ENCODE measurements at places on chromosomes 5 and 9.

- DNase-seq = no peak
Observed at GRCh38 chr5:73969195-73970036, 343.4 kb downstream of the ARHGEF28 start.

- peak; percentile 79 for DNase-seq
Observed at GRCh38 chr5:14450018-14450524, 131.5 kb upstream of the OTULINL start.

DNA sequence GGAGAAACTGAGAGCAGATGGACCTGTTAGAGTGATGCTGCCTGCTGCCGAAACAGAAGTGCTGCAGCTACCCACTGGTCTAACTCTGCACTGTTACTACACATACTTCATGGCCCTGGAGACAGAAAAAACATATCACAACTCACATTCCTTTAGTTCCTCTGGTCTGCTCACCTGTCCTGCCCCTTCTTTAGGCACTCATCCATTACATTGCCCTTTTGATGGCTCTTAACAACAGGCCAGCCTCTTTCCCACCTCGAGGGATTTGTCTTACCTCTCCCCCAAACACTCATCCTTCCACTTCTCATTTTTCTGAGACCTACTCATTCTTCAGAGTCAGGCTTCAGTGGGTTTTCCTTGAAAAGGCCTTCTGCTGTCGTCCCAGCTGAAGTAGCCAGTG is 49.2 kb downstream of the KCTD16 start:
- no peak for DNase-seq

DNA sequence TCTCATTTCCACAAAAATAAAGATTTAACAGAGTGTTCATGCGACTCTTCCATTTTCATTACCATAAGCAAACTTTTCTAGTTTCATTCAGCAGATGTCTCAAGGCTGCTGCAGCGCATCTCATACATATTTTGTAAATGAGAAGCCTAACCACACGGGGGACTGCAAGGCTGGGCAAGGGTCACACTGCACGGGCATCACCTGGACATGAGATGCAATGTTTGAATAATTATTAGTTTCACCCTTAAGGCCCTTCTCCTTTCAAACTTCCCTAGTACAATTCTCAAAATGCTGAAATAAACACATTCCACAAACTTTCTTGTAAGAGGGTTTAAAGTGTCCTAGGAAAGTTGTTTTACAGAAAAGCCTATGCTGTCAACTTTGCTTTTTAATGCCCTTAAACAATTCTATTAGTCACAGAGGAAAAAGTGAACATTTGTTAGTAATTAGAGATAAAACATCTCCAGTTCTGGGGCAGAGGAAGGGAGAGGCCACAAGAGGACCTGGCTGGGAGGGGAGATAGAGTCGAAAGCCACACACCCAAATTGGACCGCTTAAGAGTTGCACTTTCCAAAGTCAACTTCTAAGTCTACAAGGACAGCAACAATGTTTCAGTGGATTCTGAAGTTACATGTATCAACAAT is 1.3 kb downstream of the DENND1A start:
- peak; percentile 59 for DNase-seq

DNA sequence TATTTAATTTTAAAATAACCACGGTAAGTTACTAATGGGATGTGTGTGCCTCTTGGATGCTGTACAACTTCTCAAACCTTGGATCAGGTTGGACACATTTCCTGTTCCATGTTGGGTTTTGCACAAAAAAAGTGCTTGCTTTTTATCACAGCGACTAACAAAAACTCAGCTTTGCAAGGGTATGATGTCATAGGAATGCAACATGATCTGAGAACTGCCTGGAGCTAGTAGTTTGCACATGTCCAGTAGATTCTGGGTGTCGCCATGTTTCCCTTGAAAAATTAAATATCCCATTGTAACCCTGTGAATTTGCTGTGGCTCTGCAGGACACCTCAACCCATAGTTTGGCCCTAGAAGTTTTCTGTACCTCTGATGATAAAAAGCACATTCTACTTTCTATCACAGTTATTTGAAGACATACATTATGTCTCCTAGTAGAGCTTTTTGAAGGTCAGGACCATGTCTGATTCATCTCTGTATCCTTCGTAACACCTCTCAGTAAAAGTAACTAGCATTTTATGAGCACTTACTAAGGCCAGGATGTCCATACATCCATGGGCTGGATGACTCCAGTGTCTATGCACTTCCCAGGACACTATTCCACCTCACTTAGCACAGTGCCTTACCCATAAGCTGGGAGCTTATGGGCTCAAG is 11.5 kb upstream of the FRMPD1 start:
- DNase-seq = peak; percentile 28

DNA sequence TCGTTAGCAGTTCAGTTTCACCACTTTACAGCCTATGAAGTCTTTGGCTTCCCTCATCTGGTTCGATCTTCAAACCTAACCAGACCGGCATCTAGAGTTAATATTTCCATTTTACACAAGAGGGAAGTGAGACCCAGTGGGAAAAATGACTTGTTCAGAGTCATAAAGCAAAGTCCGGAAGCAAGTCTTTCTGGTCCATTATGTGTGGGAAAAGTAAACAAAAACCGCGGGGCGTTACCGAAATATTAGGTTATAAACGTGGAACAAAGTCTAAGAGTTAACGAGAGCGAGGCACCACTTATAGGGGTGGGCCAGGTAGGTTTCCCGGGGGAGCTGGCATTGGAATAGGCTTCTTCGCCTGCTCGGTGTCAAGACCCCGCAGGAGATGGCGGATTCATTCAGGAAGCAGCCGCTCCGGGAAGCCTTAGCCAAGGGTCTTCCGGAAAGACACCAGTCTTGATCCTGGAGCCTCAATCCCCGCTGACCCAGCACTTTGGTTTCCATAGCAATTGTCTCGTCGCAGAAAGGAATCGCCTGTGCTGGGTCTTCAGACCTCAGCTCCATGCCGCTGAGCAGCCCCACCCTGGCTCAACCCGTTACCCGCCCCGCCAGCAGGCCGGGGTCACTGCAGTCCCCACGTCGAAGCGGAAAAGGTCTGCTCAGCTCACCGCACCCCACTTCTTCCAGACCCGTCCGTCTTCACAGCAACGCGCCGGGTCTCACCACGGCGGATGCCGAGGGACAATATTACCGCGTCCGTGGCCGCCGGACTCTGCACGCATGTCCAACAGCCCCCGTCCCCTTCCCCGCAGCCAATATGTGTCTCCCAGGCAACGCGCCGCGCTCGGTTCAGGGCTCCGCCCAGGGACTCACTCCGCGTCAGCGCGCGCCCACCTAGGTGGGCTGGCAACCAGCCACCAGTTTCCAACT is at the start of gene C5orf52:
C5orf52 (plus strand) TSS at position 872 of the 930 bp plus-strand sequence. CDS start 82 bp downstream, outside the sequence.
- DNase-seq = peak; percentile 31

- peak; percentile 46 for DNase-seq
Observed at GRCh38 chr5:112762113-112762810, 24.6 kb downstream of the APC start.

GRCh38 chr5:110809006-110809405 is 70.2 kb downstream of the SLC25A46 start:
- no peak for DNase-seq

- DNase-seq = peak; percentile 38
Observed at GRCh38 chr9:36632892-36633291, 60.2 kb downstream of the MELK start.

DNA sequence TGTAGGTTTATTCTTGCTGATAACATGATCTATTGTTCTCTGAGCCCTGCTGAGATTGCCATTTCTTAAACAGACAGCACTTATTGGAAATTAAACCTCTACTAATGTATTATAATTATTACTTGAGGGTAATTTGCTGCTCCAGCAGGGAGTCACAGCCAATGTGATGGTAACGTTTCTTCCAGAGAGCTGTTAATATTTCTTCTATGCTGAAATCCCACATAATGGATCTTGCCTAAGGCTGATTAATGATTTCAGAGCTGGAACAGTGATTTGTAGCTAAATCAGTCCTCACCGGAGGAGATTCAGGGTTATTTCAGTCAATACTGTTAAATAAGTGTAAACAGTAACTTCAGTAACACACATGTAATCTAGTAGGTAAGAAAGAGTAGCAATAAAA is 170.1 kb downstream of the CDH12 start:
- DNase-seq = no peak

GRCh38 chr9:135066291-135066690 is 21.2 kb upstream of the OLFM1 start:
- DNase-seq = no peak

DNA sequence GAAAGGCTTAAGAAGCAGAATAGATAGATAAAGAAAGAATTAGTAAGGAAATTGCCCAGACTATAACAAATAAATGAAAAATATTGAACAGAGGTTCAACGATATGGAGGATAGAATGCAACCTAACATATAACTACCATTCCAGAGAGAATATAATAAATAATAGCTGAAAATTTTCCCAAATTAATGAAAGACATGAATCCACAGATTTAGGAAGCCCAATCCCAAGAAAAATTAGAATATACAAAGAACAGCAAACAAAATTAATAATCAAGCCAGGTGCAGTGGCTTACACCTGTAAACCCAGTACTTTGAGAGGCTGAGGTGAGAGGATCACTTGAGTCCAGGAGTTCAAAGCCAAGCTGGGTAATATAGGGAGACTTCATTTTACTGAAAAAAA is 27.8 kb upstream of the FNIP1 start:
- no peak for DNase-seq

DNA sequence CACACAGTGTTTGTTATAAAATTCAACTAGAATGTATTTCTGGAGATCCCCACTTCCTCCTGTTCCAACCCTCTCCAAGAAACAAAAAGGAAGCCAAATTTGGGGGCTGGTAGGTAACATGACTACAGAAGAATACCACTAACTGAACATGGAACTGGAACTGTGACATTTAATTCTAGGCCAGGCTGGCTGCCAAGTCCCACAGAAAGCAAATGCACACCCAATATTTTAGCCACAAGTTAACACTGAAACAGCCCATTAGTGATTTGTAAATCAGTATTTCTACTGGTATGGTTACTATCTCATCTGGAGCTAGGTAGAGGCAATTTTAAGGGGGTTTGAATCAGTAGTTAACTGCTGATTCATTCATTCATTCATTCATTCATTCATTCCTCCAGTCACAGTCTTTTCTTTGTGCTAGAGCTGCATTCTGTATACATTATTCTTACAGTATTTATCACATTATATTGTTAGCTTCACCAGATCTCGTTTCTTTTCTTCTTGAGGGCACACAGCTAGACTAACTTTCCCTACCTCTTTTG is 131.7 kb upstream of the GDNF start:
- no peak for DNase-seq

DNA sequence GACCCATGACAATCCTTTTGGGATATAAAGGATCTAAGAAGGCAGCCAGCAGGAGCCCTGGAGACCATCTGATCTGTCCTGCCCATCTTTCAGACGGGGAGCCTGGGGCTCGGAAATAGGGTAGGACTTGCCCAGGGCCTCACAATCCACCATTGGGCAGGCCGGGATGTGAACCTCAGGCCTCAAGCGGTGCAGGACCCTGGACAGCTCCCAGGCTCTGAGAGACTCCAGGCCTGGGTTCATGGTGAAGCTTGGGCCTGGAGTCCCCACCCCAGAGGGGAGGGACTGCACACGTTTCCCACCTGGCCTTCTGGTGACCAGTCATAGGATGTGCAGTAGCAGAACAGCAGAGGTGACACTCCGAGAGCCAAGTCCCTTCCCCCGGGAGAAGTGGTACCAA is 36.6 kb upstream of the RAPGEF1 start:
- DNase-seq = peak; percentile 49
